ENCODE measurements at places on chromosomes 1 and 21.

GRCh38 chr1:47508702-47509431, 71.0 kb downstream of the FOXD2 start:
- DNase-seq, result peak; percentile 48

DNA sequence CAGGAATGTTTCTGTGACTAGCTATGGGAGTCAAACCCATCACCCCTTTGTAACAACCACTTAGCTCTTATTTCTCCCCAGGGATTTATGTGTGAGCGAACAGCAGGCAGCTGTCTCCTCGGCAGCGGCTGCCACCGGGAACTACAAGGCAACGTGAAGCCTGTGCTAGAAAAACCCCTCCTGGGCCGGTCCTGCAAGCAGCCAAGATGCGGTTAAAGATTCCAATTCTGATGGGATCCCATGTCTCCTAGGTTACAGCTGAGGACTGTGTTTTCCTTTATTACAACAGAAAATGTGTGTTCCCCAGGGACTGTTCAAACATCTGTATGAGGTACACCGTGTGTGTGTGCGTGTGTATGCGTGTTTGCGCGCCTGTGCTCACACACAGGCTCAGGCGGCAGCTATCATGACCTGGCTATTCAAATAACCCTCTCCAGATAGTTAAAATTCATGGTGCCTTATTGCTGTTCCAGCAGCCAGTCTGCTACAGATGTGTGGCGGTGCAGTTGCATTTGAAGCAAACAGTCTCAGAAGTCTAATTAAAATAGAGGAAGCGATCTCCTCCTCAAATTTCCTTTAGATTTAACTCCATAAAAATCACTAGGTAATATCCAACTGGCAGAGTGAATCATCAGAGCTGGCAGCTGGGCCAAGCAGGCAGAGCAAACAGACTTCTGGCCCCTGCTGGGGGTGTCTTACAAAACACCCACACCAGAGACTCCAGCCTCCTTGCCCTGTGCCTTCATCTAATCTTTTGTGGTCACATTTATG, 68.0 kb downstream of the LMX1A start:
- no peak for DNase-seq

- DNase-seq, result no peak
Observed at GRCh38 chr1:172905452-172905851, 145.3 kb downstream of the TNFSF18 start.

DNA sequence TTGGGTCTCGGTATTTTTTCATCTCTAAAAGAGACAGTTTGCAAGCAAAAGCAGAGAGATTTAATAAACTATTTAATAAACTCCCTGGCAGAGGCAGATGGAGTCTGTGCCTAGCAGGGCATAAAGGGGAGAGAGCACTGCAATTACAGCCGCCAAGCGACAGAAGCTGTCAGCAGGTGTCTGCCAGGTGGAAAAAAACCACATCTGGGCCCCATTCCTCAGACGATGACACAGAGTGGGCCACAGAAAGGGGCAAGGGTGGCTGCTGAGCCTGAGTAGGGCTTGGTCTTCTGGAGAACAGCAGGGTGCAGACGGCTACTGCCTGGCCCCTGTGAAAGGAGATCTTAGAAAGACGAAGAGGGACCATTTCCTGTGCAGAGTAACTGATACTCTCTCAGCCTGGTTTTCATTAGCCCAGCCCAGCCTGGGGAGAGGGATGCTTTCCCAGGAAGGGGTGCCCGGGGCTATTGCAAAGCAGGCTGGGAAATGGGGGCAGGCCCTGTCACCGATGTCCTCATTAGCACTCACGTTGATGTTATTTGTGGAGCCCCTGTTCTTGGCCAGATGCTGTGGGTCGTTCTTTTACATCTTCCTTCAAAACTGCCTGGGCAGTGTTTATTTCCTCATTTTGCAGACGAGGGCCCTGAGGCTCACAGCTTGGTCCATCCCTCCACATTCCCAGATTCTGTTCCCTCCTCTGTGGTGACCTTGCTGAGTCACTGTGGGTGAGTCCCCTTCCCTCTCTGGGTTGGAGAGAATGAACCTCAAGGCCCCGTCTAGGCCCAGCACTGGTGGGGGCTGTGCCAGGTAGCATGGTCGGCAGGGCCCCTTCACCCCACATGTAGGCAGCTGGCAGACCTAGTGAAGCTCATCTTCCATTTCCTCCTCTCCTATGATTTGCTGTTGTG, 472.7 kb downstream of the PTPRU start:
- no peak for DNase-seq

- DNase-seq, result no peak
Observed at GRCh38 chr1:180954801-180955165, 42.1 kb downstream of the KIAA1614 start.
